ENCODE measurements at places on chromosomes 6 and 20.

- DNase-seq = no peak
Observed at GRCh38 chr6:104537180-104537579, 322.5 kb downstream of the HACE1 start.

DNA sequence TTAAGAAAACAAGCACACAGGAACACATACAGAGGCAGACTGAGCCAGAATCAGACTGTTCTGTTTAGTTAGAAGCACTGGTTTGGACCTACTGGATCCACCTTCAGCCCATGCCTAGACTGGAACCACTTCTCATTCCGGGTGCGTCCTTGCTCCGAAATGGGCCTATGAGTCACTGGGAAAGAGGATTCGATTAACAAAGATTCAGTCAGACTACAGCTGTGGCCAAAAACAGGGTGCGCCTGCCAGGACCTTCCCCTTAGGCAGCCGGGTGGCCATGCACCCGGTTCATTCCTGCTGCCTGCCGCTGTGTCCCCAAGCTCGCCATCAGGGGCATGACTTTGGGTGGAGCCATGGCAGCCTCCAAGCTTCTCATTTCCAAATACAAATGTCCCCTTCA, 14.5 kb upstream of the KCNK5 start:
- no peak for DNase-seq

GRCh38 chr6:96898241-96898851, 655 bp upstream of the NDUFAF4 start:
- no peak for DNase-seq

- DNase-seq = no peak
Observed at GRCh38 chr6:104711371-104711770, 148.3 kb downstream of the HACE1 start.

- DNase-seq = no peak
Observed at GRCh38 chr20:32496811-32497533, 88.2 kb downstream of the NOL4L start.

- no peak for DNase-seq
Observed at GRCh38 chr6:2784061-2784460, 18.9 kb downstream of the WRNIP1 start.

DNA sequence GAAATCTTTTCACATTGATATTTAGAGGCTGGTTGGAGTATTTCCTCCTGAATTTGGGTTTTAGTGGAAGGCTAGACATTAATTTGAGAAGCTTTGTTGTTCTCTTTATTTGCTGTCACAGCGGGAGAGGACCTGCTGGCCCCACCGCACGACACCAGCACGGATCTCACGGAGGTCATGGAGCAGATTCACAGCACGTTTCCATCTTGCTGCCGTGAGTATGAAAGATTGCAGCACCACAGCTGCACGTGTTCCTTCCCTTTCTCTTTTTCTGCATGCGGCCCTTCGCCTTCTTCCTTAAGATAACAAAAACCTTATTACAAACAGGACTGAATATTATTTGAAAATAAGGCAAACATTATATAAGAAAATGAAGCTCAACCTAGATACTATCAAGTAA, 555.5 kb downstream of the UTRN start:
- DNase-seq = no peak

DNA sequence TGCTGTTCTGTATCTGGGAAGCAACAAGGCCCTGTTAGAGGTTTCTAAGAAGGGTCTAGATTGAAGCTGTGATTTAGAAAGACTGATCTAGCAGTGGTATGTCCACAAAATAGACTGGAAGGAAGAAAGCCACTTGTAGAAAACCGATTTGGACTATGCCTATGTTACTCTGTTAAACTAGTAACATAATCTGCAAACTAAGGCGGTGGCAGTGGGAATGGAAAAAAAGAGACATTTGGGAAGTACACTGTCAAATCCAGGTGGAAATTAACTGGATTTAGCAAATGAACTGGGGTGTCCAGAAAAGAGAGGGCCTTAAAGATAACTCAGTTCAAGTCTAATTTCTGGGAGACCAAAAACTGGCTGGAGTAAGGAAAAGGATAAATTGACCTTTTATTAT, 11.6 kb downstream of the ILRUN start:
- no peak for DNase-seq

DNA sequence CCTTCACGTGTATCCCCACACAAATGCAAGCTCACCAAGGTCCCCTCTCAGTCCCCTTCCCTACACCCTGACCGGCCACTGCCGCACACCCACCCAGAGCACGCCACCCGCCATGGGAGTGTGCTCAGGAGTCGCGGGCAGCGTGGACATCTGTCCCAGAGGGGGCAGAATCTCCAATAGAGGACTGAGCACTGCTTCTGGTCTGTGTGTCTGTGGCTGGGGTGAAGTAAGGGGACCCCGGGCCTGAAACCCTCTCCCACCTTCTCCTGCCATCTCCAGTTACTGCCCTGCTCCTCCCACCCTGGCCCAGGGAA, 8.3 kb downstream of the MYL9 start:
- DNase-seq = no peak
